ENCODE measurements at places on chromosomes 1 and 21.

GRCh38 chr1:171515299-171515698, 30.0 kb downstream of the PRRC2C start:
- DNase-seq, result no peak

DNA sequence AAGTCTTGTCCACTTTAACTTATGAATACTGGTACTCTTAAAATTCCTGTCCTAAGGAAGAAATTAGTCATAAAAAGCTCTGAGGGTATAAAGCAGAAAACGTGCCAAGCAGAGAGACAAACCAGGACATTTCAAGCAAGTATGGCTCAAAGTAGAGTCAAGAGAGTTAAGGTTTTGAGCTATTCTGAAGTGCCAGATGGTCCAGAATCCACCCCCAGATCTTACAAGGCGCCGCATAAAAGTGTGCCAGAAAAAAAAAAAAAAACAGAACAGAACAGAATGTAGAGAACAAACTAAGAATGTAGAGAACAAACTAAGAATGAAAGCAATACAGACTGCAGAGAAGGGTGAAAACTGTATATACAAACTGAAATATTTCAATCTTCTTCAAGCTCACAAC, 12.5 kb downstream of the EPS15 start:
- no peak for DNase-seq

GRCh38 chr1:167510244-167510643, 8.1 kb downstream of the CD247 start:
- no peak for DNase-seq

GRCh38 chr1:155313261-155313660, 4.6 kb downstream of the FDPS start:
- DNase-seq, result no peak

- no peak for DNase-seq
Measured at GRCh38 chr1:232657426-232658005, 27.6 kb upstream of the SIPA1L2 start.

DNA sequence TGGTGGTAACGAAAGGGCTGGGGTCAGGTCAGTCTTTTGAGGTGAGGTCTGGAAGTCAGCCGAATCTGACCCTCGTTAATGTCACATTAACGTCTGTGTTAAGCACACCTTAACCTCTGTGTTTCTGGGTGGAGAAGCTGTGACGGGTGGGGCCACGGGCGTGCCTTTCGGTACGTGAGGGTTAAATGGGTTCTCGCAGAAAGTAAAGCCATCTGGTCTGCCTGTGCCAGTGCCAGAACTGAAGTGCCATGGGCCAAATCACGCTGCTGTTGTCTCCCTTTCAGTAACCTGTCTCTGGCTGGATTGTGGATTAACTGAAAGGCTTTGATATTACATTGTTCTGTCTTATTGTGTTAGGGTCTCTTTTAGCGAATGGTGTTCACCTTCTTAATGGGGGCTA, 14.4 kb downstream of the URB2 start:
- no peak for DNase-seq

GRCh38 chr1:27491748-27492700, 2.1 kb upstream of the WASF2 start:
- DNase-seq, result no peak

- DNase-seq, result no peak
Measured at GRCh38 chr1:56295949-56296929, 283.1 kb downstream of the PLPP3 start.

DNA sequence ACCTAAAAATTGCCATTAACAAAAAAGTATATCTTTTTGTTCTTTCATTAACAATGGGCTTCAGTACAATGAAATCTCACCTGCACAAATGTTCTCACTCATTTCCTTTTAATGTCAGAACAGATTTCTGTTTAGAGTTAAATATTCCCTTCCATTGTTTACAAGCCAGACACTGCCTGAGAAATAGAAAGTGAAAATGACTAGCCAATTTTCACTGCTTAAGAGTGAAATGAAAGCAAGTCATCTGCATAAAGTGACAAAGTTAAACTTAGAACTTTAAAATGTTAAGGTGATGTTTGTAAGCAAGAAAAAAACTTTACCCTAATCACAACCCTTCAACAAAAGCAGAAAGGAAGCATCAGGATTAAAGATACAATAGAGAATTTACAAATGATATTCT, 27.5 kb downstream of the COA6 start:
- DNase-seq, result no peak

DNA sequence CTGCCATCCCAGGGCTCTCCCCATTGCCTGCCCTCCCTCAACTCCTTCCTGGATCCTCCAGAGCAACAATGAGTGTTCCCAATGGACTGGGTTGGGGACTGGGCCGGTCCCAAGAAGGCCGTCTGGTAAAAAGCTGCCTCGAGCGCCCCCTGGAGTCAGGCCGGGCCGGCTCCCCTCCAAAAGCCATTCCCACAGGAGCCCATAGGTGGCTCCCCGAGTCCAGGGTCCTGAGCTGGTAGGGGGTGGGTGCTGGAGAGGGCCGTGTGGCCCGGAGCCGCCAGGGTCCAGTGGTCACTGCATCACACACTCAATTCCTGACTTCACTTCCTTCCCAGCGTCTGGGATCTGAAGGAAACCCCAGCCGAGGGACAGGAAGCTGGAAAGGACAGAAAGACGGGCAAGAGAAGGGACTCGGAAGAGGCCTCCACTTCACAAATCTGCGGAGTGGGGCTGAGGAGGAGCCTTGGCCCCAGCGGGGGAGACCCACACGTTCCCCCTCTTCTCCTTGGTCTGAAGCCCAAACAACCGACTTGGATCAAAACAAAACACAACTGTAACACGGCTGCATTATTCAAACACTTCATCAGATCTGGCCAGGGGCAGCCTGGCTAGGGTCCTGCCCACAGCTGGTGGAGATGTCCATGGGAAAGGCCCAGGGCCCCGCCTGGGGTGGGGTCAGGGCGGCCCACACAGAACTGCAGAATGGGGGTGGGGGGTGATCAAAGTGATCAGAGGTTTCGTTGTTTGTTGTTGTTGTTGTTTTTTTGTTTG, 10.9 kb upstream of the ALDH4A1 start:
- DNase-seq, result peak; percentile 79

- no peak for DNase-seq
Measured at GRCh38 chr1:201741763-201742342, 87.1 kb upstream of the IPO9 start.

GRCh38 chr1:220511179-220511578, 16.8 kb upstream of the MARK1 start:
- DNase-seq, result no peak

- DNase-seq, result no peak
Measured at GRCh38 chr1:176142973-176143372, 64.1 kb downstream of the COP1 start.

GRCh38 chr1:183633676-183634343, 1.8 kb downstream of the ARPC5 start:
- no peak for DNase-seq

DNA sequence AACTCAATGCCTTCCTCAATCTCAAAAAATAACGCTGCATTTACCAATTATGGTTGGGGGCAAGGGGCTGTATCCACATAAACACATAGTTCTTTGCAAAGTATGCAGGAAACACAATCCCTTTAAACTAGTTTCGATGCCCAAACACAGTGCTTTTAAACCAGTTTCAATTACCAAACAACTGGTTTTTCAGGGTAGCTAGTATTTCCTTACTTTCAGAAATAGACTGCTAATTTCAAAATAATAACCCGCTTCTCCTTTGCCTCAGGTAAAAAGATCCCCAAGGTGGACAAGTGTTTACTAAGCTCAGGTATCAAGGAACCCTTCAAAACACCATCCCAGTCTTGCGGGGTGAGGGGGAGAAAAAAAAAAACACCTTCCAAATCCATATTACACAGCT, 2.8 kb downstream of the SIPA1L2 start:
- no peak for DNase-seq

GRCh38 chr1:109107785-109108184, 6.1 kb upstream of the ELAPOR1 start:
- DNase-seq, result no peak

- DNase-seq, result no peak
Measured at GRCh38 chr21:37297364-37297763, 30.2 kb upstream of the VPS26C start.

DNA sequence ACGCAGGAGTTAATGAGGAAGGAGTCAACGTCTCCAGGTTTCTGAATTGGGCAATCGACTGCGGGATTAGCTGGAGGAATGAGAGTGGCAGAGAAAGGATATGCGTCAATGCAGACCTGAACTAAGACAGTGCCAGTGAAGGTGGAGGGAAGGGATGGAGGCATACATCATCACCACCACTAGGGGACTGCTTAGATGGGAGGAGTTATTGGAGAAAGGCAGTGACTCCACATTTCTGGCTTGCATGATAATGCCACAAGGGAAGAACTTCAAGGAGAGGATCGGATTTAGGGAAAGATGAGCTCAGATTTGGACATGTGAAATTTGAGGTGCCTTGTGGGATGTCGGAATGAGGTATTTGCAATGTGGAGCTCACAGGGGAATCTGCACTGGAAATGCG, 17.5 kb downstream of the VASH2 start:
- no peak for DNase-seq

DNA sequence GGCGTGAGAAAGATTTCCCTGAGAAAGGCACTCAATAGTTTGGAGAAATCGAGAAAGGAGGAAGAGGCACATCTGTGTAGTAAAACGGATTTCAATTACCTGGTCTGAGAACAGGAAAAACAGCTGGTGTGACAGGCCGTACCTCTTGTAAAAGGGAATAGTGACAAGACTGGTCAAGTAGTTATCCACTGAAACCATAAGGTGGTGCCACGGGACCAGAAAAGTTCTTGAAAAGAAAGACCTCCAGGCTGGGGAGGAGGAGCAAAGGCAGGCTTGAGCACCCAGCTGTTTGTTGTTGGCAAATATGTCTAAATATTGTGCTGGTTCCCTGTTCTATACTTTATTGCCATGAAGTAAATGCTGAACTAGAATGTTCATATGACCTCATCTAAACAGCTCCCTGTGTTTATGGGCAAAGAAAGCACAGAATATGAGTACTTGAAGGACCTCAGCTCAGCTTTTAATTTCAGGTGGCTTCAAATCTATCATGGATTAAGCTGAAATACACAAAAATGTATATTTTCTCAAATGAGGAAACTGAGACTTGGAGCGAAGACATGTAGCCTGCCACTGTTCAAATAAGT, 4.0 kb downstream of the HAO2 start:
- DNase-seq, result no peak

- DNase-seq, result no peak
Measured at GRCh38 chr1:82321794-82322193, 521.1 kb downstream of the ADGRL2 start.

DNA sequence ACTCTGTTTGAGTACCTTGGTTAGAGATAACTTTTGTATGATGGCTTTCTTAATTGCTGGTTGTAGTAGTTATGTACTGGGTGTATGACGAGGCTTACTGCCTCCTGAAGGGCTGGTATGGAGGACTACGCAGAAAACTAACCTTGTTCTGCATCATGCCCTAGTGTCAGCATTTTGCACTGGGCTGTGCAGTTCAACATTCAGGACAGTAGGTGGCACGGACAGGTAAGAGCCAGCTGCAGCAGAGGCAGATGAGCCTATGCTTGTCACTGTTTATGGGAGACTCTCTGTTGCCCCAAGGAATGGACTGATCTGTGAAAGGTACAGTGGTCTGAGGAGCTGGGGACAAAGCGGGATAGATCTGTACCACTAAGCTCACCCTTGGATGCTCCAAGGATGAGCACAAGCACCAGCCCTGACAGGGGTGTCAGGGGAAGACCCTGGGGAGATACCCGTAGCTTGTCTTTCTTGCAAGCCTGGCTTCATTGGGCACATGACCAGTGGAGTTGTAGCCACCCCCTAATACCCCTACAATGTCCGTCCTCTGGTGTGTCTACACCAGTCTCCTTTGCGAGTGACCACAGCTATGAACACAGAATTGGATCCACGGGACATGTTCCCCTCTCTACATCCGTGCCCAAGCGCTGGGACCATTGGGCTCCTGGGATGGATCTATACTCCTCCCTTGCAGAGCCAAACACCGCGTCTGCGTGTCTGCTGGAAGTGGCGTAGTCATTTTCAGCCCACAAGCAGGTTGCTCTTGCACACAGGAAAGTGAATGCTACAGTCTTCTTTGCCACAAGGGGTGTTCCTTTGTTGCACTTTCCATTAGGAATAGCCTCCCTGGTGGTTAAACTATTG, 51.1 kb upstream of the CFHR3 start:
- peak; percentile 49 for DNase-seq

DNA sequence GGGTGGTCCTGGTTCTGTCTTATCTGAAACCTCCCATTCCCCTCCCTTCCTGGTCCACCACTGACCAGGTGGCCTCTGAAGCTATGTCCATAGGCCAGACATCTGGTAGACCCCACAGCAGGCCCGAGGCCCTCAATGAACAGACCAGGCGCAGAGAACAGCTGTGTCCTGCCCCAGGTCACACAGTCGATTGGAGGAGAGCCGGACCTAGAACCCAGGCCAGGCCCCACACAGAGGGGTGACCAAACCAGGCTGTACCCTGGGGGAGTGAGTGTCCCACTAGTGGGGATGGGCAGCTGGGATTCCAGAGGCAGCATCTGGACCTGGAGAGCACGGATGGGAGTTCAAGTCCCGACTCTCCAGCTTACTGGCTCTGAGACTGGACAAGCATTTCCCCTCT, 29.2 kb downstream of the RNU1-1 start:
- DNase-seq, result no peak

- no peak for DNase-seq
Measured at GRCh38 chr1:205800981-205801703, 11.9 kb downstream of the SLC41A1 start.

GRCh38 chr1:91768120-91768519, 117.8 kb downstream of the TGFBR3 start:
- no peak for DNase-seq

- no peak for DNase-seq
Measured at GRCh38 chr1:56931211-56931610, 34.6 kb downstream of the C8B start.

- DNase-seq, result no peak
Measured at GRCh38 chr1:41775956-41776585, 142.7 kb downstream of the HIVEP3 start.

DNA sequence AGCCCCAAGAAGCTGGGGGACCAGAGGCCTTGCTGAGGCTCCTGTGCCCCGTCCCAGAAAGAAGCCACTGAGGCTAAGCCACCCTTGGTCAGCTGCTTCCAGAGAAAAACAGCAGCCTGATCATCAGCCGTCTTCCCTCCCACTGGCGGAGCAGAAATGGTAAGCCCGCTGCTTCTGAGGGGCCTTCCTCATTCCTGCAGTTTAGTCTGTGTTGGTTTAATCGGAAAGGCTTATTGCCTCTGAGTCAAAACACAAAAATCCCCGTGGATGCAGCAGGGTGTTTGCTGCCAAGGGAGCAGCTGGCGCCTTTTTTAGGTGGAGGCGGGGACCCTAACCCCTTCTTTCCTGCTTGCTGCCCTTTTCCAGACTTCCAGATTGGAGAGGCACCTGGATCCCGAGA, 33.9 kb downstream of the SPSB1 start:
- DNase-seq, result no peak

DNA sequence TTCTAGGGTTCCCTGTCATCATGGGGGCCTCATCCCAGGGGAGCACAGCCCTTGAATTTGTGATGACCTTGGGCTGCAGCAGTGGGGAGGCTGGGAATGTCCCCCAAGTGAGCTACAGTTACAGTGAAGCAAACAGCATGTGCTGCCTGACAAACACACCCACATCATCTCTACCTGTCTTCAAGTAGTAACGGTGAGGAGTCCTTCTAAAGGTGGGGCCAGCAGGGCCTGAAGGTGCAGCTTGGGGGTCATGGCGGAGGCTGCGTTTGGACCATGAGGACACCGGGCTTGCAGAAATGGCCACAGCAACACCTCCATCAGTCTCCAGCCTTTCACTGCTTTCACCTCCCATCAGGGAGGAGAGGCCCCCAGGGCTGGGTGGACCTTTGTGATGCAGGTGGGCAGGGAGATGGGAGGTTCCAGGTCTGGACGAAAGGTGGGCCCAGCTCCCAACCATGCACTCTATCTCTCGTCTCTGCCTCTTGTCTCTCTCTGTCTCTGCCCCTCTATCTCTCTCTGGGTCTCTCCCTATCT, 55.7 kb downstream of the WNT9A start:
- no peak for DNase-seq

- DNase-seq, result no peak
Measured at GRCh38 chr1:87305762-87306161, 22.9 kb upstream of the LMO4 start.
